ENCODE measurements at places on chromosomes 3 and 15. TPM values are rescaled to one million over a fixed set of nuclear protein-coding genes. Genes with fewer than 3 reads are reported as not detected.
A peak's percentile ranks its signal among the peaks of the same experiment; 100 is the strongest.

DNA sequence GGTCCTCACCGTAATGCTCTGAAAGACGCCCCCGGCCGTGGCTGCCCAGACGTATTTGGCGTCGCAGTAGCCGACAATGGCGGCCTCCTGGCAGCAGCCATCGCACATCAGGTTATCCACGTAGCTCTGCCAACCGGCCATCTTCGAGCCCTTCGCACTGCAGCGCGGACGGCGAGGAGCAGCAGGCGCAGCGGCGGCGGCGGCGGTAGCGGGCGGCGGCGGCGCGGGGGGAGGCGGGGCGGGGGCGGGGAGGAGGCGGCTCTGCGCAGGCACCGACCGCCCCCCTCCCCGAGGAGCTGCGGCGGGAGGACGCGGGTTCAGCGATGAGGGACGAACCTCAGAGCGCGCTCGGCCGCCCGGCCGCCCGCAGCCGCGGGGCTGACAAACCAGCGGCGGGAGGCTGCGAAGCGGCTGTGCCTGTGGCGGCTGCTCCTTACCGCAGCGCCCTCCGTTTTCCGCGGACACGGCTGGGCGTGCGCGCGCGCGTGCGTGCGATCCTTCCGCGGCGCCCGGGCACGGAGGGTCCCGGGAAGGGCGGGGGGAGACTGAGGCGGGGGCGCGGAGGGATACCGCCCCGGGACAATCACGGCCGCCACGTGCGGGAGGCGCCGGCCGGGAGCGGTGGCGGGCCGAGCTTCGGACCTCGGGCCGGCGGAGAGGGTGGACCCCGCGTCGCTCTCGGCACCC lies at the start of gene PFN2:
Gene PFN2, minus strand, starts transcription at position 180 of the 687 bp plus-strand sequence. Its CDS starts 39 bp downstream, at position 141.
- peak within 1 kb of the TSS; percentile 96 for H3K27ac ChIP-seq
- peak; percentile 76 for DNase-seq

- no peak for DNase-seq
- no peak overlapping the region for H3K4me3 ChIP-seq
- H3K27me3 ChIP-seq = no peaks in the 10 kb centered on the region
- peaks cover 9% of the 10 kb centered on the region for H3K4me1 ChIP-seq
- no peak overlapping the region for H3K27ac ChIP-seq
Measured at GRCh38 chr3:49883998-49884397, 14.3 kb upstream of the CAMKV start.

GRCh38 chr3:141091426-141091825 lies 40.3 kb downstream of the SPSB4 start:
- H3K4me3 ChIP-seq = no peak overlapping the region
- H3K4me1 ChIP-seq = peaks cover 5% of the 10 kb centered on the region
- no peak overlapping the region for H3K27ac ChIP-seq
- H3K27me3 ChIP-seq = no peaks in the 10 kb centered on the region
- no peak for DNase-seq

RHCG gene
- total RNA-seq = 0.31 TPM

All from H9 (cell line).